ENCODE measurements at places on chromosomes 12 and 14.
A peak's percentile ranks its signal among the peaks of the same experiment; 100 is the strongest.

GRCh38 chr14:94344389-94344788 is 21.3 kb upstream of the SERPINA6 start:
- H3K27me3 ChIP-seq, result no peaks in the 10 kb centered on the region
- no peak overlapping the region for H3K4me3 ChIP-seq
- DNase-seq, result no peak
- no peak overlapping the region for H3K27ac ChIP-seq
- H3K36me3 ChIP-seq, result peaks cover 4% of the 10 kb centered on the region
- H3K4me1 ChIP-seq, result peaks cover 9% of the 10 kb centered on the region

GRCh38 chr14:77843651-77844050 is 43.7 kb downstream of the ADCK1 start:
- H3K4me3 ChIP-seq, result no peak overlapping the region
- no peaks in the 10 kb centered on the region for H3K36me3 ChIP-seq

DNA sequence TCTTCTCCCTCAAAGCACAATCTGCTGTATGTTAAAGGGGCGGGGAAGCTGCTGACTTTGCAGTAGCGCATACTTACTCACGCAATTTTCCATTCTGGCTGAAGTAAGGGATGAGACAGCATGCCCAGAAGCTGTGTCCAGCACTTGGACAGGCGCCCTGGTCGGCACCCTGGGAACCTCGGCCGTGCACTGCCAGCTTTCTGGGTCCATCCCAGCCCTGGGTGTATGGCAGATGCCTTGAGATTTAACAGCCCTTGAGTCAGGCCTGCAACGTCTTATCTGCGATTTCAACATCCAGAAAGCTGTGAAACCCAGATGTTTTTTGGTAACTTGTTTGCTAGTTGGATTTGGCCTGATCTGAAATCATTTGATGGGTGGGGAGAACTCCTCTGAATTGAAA is 16.1 kb downstream of the EML1 start:
- no peaks in the 10 kb centered on the region for H3K36me3 ChIP-seq
- H3K27ac ChIP-seq, result no peak overlapping the region
- no peak for DNase-seq
- no peak overlapping the region for H3K4me3 ChIP-seq
- peaks cover 49% of the 10 kb centered on the region for H3K27me3 ChIP-seq

DNA sequence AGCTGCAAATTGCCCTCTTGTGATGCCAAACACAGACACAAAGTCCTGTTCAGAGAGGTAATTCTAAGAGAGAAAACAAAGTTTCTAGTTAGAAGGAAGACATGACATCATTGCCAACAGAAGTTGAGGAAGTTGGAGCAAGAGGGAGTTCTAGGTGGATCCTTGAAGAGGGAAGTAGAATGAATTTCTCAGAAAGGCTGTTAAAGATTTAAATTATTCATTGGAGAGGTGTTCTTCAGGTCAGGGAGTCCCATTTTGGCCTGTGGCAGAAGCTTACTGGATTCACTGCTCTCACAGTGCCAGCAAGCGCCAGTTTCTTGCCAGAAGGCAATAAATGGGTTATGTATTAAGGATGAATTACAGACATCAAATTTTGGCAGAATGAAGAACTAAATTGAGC is 15.3 kb downstream of the TSFM start:
- H3K4me3 ChIP-seq, result no peak overlapping the region
- H3K36me3 ChIP-seq, result peaks cover 25% of the 10 kb centered on the region
- no peak overlapping the region for H3K27ac ChIP-seq
- H3K4me1 ChIP-seq, result no peaks in the 10 kb centered on the region

DNA sequence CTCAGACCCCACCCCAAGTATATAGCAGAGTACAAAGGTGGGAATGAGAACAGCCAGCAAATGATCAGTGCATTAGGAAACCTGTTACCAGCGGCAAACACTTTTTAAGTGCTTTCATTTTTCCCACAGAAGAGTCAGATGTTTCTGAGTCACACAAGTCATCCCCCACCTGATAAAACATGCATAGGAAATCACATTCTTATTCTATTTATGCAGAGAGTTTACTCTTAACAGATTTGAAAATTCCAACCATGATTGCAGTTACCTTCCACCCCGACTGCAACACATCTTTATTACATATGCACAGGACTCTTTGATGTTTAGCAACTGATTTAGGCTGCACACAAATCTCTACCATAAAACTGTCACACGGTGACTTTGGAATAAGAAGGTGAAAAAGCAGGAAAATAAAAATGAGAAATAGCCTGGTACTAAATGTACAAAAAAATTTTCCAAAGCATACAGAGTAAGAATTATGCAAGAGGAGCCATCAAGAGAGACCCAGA is 236.4 kb downstream of the PAWR start:
- no peak for DNase-seq
- no peaks in the 10 kb centered on the region for H3K36me3 ChIP-seq
- no peaks in the 10 kb centered on the region for H3K4me1 ChIP-seq
- H3K27ac ChIP-seq, result no peak overlapping the region

DNA sequence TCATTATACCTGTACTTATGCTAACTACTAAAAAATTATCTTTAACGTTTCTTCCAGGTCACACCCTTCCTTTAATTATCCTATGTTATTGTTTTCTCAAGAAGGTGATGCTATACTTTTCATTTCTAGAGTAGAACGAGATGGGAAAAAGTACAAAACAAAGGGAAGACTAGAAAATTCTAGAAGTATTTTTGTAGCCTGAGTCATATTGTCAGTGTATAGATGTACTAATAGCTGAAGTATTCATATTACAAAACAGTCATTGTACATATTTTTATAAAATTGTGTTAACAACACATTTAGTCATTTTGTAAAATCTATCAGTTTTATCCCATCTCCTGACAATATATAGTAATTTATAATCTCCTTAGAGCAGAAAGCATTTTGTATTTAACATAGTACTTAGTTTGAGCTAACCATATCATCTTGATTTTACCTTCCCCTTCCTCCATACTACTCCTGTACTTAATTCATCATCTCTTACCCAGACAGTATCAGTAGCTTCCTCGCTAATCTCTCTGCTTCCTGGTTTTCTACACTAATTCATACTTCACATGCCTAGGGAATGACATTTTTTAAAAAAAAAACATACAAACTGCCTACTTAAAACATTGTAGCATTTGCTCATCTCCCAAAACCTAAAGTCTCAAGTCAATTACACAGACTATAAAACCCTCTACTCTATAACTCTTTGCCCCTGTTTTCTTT is 920.9 kb downstream of the RPS29 start:
- no peak overlapping the region for H3K4me3 ChIP-seq
- H3K4me1 ChIP-seq, result no peaks in the 10 kb centered on the region
- no peaks in the 10 kb centered on the region for H3K36me3 ChIP-seq
- H3K27me3 ChIP-seq, result no peaks in the 10 kb centered on the region
- H3K27ac ChIP-seq, result no peak overlapping the region

DNA sequence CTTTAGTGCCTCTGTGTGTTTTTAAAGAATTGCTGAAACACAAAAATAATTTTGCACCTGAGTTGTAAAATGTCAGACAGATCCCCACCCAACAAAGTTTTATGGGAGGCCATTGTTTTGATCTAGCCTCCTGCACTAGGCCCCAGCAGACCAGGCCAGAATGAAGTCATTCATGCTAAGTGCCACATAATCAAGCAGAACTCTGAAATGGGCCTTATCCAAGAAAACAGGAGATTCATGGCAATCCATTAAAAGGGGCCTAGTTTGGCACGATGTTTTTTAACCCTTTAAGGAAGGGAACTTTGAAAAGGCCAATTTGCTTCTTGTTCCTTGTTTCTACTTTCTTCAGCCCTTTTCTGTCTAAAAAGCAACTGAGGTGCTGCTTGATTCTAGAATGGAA is 260.9 kb downstream of the ITPR2 start:
- no peak for DNase-seq
- H3K4me1 ChIP-seq, result peaks cover 12% of the 10 kb centered on the region
- no peak overlapping the region for H3K4me3 ChIP-seq
- H3K27ac ChIP-seq, result no peak overlapping the region
- H3K36me3 ChIP-seq, result peaks cover 21% of the 10 kb centered on the region

DNA sequence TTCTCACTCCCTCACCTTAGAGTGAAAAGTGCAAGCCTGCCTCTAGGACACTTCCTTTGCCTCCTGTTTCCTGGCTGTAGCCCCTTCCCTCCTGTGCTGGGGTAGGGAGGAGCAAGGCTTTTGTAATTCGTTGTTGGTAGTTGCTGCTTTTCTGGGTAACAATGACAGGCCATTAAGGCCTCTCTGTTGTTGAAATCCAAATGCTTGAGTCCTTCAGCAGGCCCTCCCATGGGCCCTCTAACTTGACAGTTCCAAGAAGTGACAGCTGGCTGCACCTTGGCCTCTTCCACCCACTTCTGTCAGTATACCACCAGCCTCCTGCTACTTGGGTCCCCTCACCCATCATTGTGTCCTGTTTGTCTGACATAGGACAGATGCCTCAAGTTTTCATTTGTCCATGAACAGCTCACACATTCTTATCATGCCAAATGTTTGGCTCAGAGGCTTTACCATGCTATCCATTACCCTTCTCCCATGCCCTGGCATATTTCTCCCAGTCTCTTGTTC is 103.7 kb upstream of the PDE3A start:
- no peak overlapping the region for H3K4me3 ChIP-seq
- no peak overlapping the region for H3K27ac ChIP-seq
- no peak for DNase-seq
- H3K27me3 ChIP-seq, result no peaks in the 10 kb centered on the region
- no peaks in the 10 kb centered on the region for H3K36me3 ChIP-seq

DNA sequence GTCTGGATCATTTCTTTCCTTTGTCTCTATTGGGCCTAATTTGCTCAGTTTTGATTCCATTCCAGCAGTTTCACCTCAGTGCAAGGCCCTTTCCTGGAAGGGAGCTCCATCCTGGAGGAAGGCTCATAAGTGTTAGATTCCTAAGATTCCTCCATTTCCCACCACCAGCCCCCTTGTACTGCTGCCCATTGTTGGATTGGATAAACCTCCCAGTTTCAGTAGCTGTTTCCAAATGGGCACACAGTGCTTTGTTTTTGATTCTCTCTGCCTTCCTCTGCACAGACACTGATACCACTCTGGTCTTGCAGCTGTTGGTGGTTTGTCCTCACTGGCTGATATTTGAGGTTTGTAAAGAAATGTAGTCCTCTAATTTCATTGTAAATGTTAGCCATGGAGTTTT is 158.9 kb downstream of the SLC15A5 start:
- no peak for DNase-seq
- H3K36me3 ChIP-seq, result no peaks in the 10 kb centered on the region
- no peaks in the 10 kb centered on the region for H3K27me3 ChIP-seq
- no peaks in the 10 kb centered on the region for H3K4me1 ChIP-seq
- no peak overlapping the region for H3K27ac ChIP-seq
- H3K4me3 ChIP-seq, result no peak overlapping the region

- no peak overlapping the region for H3K4me3 ChIP-seq
- no peak overlapping the region for H3K27ac ChIP-seq
- no peaks in the 10 kb centered on the region for H3K36me3 ChIP-seq
Observed at GRCh38 chr12:6827437-6827911, 733 bp upstream of the P3H3 start.

DNA sequence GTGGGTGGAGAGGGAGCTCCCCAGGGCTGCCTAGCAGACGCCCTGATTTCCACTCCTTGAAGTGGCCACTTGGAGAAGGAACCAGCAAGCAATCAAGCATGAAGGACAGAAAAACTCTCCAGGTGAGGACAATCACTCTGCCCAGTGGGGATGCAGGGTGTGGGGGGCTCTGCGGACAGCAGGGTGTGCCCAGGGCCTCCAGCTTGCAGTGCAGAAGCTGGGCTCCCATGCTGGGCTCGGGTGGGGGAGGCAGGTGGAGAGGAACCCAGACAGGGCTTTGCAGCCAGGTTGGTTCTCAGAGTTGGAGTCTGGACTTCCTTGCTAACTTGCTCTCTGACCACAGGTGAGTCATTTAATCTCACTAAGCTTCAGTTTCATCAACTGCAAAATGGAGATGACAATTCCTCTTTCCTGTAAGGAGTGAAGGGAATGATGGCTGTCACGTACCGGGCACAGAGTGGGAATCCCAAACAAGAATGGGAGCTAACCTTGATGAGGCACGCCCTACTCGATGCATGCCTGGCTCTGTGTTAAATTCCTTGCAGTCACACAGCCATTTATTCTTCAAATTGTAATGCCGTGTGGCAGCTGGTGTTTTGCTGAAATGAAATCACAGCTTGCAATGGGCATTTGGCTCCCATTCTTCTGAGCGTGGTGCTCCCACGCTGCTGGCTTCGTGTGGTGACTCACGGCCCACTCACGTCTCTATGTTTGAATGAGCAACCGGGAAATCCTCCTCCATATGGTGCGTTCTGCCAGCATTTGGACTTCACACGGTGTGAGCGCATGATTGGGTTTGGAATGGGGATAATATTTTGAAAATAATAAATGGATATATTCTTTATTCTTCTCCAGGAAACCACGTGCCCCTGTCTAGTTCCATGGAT is 75.2 kb downstream of the PRIMA1 start:
- H3K4me1 ChIP-seq, result no peaks in the 10 kb centered on the region
- H3K27me3 ChIP-seq, result peaks cover 11% of the 10 kb centered on the region
- DNase-seq, result no peak
- no peak overlapping the region for H3K27ac ChIP-seq
- H3K36me3 ChIP-seq, result no peaks in the 10 kb centered on the region

DNA sequence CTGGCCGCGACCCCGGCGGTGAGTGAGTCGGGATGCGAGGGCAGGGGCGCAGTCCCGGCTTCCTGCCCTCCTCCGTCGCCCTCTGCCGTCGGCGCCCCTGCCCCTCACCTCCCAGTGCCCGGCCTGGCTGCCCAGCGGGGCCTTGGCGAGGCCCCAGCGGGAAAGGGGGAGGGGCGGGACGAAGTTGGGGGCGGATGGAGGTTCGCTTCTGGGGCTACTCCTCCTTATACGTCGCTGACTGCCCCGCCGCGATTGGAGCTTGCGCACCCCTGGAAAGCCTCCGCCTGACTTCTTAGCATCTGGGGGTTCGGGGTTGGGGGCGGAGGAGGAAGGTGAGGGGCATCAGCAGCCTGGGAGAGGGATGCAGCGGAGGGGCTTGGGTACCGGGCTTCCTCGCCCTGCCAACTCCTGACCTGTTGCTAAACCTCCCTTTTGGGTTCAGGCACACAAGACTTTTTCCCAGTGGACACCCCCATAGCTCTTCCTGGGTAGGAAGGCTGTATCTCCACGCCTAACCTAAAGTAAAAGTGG is 406 bp downstream of the TMEM263 start:
- peaks cover 7% of the 10 kb centered on the region for H3K36me3 ChIP-seq
- DNase-seq, result peak; percentile 83
- peak overlapping the region; percentile 88 for H3K27ac ChIP-seq
- peak overlapping the region; percentile 90 for H3K4me3 ChIP-seq
- H3K4me1 ChIP-seq, result peaks cover 19% of the 10 kb centered on the region

DNA sequence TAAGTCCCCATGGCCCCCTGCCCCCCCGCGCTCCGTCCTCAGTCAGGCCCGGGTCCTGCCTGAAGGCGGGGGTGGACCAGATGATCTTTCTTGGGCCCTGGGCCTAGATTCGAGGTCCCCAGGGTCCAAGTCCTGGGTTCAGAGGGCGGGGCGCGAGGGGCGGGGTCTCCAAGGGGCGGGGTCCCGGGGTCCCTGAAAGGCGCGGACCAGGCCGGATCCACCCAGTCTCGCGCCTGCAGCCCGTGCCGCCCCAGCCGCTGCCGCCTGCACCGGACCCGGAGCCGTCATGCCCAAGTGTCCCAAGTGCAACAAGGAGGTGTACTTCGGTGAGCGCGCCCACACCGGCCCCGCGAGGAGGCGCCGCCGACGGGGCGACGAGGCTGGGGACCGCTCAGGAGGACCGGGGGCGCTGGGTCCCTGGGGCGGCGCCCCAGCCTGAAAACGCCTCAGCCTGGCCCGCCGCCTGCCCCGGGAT is 325 bp downstream of the CRIP1 start:
- H3K27me3 ChIP-seq, result no peaks in the 10 kb centered on the region
- H3K4me3 ChIP-seq, result peak overlapping the region; percentile 92
- peaks cover 32% of the 10 kb centered on the region for H3K4me1 ChIP-seq
- DNase-seq, result peak; percentile 82
- H3K36me3 ChIP-seq, result peaks cover 2% of the 10 kb centered on the region

- H3K27me3 ChIP-seq, result no peaks in the 10 kb centered on the region
- H3K4me3 ChIP-seq, result no peak overlapping the region
- DNase-seq, result no peak
- peaks cover 21% of the 10 kb centered on the region for H3K4me1 ChIP-seq
- H3K36me3 ChIP-seq, result peaks cover 26% of the 10 kb centered on the region
- H3K27ac ChIP-seq, result no peak overlapping the region
Observed at GRCh38 chr12:50207424-50207823, 40.3 kb upstream of the CERS5 start.
